CD8-positive, alpha-beta memory T cell (primary cell): ENCODE measurements at places on chromosomes 6 and 20.

- peaks cover 3% of the 10 kb centered on the region for H3K36me3 ChIP-seq
- no peak for DNase-seq
- H3K4me1 ChIP-seq: no peaks in the 10 kb centered on the region
- no peak overlapping the region for H3K27ac ChIP-seq
- H3K27me3 ChIP-seq: no peaks in the 10 kb centered on the region
These were observed 27.4 kb downstream of the BTBD9 start for GRCh38 chr6:38612143-38612965.

DNA sequence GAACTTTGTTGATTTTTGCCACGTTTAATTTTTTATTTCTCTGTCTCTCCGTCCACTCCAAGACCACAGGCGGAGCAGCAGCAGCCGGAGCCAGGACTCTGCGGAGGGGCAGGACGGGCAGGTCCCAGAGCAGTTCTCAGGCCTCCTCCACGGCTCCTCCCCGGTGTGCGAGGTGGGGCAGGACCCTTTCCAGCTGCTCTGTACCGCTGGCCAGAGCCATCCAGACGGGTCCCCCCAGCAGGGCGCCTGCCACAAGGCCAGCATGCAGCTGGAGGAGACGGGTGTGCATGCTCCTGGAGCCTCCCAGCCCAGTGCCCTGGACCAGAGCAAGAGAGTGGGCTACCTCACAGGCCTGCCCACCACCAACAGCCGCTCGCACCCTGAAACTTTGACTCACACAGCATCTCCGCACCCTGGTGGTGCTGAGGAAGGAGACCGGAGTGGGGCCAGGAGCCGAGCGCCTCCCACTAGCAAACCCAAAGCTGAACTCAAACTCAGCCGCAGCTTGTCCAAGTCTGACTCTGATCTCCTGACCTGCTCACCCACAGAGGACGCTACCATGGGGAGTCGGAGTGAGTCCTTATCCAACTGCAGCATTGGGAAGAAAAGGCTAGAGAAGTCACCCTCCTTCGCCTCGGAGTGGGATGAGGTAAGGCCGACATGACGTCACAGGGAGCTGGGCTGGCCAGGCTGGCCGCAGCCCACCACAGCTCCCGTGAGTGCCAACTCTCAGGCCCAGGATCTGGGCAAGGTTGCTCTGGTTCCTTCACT is 123.5 kb downstream of the TCP11 start:
- H3K27me3 ChIP-seq: no peaks in the 10 kb centered on the region
- no peak overlapping the region for H3K4me3 ChIP-seq

DNA sequence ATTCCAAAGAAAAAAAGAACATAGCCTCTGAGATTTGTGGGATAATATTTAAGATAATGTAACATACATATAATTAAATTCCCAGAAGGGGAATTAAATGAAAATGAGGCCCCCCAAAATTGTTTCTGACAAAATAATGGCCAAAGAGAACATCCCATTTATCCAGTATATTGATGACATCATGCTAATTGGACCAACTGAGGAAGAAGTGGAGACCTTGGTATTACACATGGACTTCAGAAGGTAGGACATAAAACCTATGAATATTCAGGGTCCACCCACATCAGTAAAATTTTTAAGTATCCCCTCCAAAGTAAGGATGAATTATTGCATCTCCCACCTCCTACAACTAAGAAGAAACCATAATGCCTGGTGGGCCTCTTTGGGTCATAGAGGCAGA is 15.6 kb upstream of the RBM24 start:
- H3K27ac ChIP-seq: no peak overlapping the region
- DNase-seq: no peak
- no peaks in the 10 kb centered on the region for H3K36me3 ChIP-seq
- no peak overlapping the region for H3K4me3 ChIP-seq
- H3K4me1 ChIP-seq: no peaks in the 10 kb centered on the region

DNA sequence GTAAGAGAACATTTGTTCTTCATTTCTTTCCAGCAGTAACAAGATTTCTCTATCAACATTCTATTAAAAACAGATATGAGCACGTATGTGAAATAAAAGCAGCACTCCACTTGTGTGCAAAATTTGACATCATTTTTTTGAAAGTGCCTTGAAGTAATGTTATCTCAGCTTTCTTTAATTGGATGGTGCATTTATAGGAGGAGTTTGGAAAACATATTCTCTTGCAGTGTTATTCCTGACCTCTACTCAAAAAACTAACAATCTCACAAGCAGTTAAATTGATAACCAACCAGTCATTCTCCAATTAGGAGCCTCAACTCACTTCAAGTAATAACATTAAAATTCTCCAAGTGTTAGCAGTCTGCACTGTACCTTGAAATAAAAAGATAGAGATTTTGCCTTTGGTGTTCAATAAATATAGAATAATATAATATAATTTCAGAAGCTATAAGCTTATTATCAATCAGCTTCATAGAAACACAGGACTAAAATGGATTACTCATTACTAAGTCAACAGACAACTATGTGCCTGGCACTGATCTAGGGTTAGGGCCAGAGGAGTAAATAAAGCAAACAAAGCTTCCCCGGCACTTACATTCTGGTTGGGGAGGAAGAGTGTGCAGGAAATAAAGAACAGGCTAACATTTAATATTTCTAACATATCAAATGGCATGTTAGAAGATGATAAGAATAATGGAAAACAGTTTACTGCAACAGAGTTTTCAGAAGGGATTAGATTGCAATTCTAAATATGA is 149.0 kb upstream of the SGK1 start:
- no peaks in the 10 kb centered on the region for H3K27me3 ChIP-seq
- H3K4me3 ChIP-seq: no peak overlapping the region
- H3K4me1 ChIP-seq: no peaks in the 10 kb centered on the region

DNA sequence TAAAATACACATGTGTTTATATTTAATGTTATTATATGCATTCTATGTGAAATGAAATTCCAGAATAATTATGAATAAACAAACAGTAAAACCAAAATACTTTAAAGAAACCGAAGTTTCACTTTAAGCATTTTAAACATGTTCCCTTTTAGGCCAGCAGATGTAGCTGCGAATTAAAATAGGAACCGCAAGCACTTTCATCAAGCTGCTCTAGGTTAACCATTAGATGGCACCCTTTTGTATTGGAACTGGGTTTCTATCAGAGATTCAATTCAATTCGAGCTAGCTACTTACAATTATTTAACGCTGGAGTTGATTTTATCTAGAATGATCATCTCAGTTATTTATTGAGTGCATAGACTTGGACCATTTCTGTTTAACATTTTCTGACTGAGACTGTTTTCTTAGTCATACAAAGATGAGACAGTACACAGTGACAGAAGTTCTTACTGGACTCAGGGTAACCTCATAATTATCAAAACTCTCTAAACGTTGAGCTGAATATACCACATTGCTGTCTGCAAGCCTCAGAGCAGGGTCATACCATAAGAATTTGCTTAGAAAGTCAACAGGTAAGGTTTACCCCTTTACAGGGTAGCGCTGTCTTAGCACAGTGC is 8.5 kb downstream of the TMEM242 start:
- peaks cover 26% of the 10 kb centered on the region for H3K36me3 ChIP-seq
- no peak overlapping the region for H3K4me3 ChIP-seq

DNA sequence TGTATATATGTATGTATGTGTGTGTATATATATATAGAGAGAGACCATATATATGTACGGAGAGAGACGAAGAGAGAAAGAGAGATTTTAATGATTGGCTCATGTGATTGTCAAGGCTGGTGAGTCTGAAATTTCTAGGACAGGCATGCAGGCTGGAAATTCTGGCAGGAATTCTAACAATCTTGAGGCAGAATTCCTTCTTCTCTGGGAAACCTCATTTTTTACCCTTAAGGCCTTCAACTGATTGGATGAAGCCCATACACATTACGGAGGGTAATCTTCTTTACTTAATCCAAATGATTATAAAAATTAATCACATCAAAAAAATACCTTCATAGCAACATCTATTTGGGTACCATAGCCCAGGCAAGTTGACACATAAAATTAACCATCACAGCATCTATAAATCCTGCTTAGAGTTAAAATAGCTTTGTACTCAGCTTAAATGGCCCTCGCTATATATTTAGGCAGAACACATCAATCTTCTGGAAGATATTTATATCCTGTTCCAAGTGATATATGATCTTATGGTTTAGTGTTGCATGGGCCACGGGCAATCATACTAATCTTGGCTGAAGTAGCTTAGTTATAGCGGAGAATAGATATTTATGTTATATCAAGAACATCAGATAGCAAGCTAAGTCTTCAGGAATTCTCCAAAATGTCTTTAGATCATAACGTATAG is 36.6 kb downstream of the ABRACL start:
- no peak overlapping the region for H3K4me3 ChIP-seq
- H3K27me3 ChIP-seq: no peaks in the 10 kb centered on the region
- no peaks in the 10 kb centered on the region for H3K4me1 ChIP-seq
- DNase-seq: no peak

DNA sequence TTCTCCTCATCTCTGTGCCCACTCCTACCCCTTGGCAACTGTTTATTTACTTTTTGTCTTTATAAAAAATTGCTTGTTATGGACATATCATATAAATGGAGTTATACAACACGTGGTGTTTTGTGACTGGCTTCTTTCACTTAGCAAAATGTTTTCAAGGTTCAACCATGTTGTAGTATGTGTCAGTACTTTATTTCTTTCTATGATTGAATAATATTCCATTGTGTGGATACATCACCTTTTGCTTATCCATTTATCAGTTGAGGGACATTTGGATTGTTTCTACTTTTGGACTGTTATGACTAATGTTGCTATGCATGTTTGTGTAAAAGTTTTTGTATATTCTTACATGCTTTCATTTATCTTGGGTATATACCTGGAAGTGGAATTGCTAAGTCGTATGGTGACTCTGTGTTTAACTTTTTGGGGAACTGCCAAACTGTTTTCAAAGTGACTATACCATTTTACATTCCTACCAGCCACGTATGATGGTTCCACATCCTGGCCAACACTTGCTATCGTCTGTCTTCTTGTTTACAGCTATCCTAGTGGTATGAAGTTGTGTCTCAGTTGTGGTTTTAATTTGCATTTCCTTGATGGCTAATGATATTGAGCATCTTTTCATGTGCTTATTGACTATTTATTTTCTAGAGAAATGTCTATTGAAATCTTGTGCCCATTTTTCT is 84.4 kb downstream of the SLX4IP start:
- H3K4me3 ChIP-seq: no peak overlapping the region
- no peaks in the 10 kb centered on the region for H3K36me3 ChIP-seq
- peaks cover 5% of the 10 kb centered on the region for H3K4me1 ChIP-seq
- no peak overlapping the region for H3K27ac ChIP-seq

GRCh38 chr6:135995545-135995898 is 144.0 kb downstream of the PDE7B start:
- H3K27me3 ChIP-seq: no peaks in the 10 kb centered on the region
- no peak for DNase-seq
- no peak overlapping the region for H3K4me3 ChIP-seq
- H3K4me1 ChIP-seq: no peaks in the 10 kb centered on the region

GRCh38 chr20:62856931-62857619 is 4.5 kb downstream of the TCFL5 start:
- no peak overlapping the region for H3K4me3 ChIP-seq
- H3K27ac ChIP-seq: no peak overlapping the region
- no peaks in the 10 kb centered on the region for H3K27me3 ChIP-seq
- H3K36me3 ChIP-seq: peaks cover 3% of the 10 kb centered on the region
- H3K4me1 ChIP-seq: peaks cover 8% of the 10 kb centered on the region

- DNase-seq: no peak
- no peaks in the 10 kb centered on the region for H3K36me3 ChIP-seq
- H3K4me1 ChIP-seq: no peaks in the 10 kb centered on the region
- no peak overlapping the region for H3K4me3 ChIP-seq
- no peak overlapping the region for H3K27ac ChIP-seq
These were observed 29.3 kb upstream of the SLC23A2 start for GRCh38 chr20:5030348-5031205.

- H3K36me3 ChIP-seq: no peaks in the 10 kb centered on the region
- H3K27me3 ChIP-seq: no peaks in the 10 kb centered on the region
- peak; percentile 34 for DNase-seq
- peaks cover 58% of the 10 kb centered on the region for H3K4me1 ChIP-seq
These were observed 1.7 kb downstream of the SCML4 start for GRCh38 chr6:107822176-107823046.

- H3K27ac ChIP-seq: no peak overlapping the region
- H3K4me3 ChIP-seq: no peak overlapping the region
- peaks cover 8% of the 10 kb centered on the region for H3K27me3 ChIP-seq
- DNase-seq: no peak
- no peaks in the 10 kb centered on the region for H3K36me3 ChIP-seq
These were observed 2.1 kb upstream of the GATA5 start for GRCh38 chr20:62477669-62478455.
